Dermis microvascular lymphatic vessel endothelial cell (primary cell): ENCODE measurements at places on chromosomes 16 and 17. TPM values are rescaled to one million over a fixed set of nuclear protein-coding genes. Genes with fewer than 3 reads are reported as not detected.

Gene NEUROD2
- not detected in 2 replicates for total RNA-seq

Gene SERPINF2
- total RNA-seq: under 0.01 TPM in 1 of 2 replicates, not detected in the other

Gene ST6GALNAC1
- total RNA-seq: not detected in 2 replicates

Gene CYGB
- 1.8 and 2.5 TPM in 2 replicates for total RNA-seq

Gene TAT
- total RNA-seq: not detected in 2 replicates

Gene PRSS53
- 0.38 and 0.39 TPM in 2 replicates for total RNA-seq

Gene OTOP3
- not detected in 2 replicates for total RNA-seq

DNA sequence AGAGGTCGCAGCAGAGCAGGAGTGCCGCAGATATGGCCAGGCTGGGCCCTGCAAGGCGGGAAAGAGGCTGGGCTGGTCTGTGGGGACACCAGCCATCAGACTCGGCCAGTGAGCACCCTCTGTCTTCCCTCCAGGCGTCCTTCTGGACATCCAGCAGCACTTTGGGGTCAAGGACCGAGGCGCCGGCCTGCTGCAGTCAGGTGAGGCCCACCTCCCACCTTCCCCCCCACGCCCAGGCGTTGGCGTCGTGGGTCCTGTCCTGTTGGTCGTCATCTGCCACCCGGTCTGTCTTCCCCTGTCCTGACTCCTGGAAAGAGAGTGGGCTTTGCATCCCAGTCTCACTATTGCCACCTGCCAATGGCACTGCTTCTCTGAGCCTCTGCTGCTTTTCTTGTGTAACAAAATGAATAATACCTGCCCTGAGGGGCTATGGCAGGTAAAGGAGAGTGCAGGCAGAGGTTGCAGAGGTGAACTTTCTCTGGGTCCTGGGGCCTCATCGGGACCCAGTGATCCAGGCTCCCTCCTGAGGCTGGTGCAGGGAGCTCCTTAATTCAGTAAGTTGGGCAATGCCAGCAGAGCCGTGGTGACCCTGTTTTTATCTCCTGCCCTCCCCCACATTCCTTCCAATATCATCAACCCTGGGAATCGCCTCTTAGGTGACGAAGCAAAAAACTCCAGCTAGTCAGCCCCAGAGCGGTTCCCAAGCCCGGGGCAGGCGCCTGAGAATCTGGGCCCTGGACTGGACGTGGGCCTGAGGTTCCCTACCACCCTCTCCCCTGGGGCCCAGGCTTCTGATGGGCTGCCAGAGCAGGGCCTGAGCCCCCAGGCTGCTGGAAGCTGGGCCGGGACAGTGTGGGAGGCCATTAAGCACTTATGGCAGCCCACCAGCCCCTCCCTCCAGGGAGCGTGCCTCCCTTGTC is 14.7 kb downstream of the SPNS2 start:
- no peak for DNase-seq

DNA sequence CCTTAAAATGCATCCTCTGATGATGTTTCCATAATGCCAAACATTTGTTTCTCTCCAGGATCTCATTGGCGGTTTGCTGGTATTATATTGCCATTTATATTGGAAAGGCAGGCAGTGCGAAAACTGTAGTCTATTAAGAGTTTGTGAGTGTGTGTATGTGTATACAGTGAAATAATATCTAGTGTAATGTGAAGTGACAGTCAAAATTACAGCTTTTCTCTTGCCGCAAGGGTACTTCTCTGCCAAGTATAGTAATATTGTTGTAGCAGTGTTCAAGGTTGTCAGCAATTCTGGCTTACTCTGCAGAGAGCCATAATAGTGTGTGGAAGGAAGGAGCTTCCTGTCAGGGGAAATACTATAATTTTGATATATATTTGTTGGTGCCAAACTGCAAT is 178.6 kb downstream of the WWOX start:
- no peak for DNase-seq

- DNase-seq: no peak
Measured at GRCh38 chr17:76404976-76405563, 20.7 kb downstream of the SPHK1 start.

DNA sequence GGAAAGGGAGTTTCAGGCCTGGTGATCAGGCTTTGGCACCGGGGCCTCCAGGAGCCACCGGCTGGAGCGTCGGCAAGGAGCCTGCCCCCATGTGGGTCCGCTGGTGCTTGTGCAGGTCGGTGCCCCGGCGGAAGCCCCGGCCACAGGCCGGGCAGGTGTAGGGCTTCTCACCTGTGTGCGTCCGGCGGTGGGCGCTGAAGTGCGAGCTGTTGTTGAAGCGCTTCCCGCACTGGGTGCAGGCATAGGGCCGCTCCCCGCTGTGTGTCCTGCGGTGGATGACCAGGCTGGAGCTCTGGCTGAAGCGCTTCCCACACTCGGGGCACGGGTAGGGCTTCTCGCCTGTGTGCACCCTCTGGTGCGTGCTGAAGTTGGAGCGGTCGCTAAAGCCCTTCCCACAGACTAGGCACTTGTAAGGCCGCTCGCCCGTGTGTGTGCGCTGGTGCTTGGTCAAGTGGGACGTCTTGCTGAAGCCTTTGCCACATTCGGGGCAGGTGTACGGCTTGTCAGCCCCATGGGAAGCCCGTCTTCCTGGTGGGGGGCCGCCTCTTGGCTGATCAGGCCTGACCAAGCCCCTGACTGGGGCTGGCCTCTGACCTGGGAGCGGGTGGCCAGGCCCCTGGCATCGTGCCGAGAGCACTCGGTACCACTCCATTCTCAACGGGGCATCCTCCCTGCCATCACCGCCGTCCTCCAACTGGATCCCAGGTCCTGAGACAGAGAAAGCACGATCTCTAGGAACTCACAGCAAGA is 14.4 kb downstream of the ZNF500 start:
- DNase-seq: no peak

DNA sequence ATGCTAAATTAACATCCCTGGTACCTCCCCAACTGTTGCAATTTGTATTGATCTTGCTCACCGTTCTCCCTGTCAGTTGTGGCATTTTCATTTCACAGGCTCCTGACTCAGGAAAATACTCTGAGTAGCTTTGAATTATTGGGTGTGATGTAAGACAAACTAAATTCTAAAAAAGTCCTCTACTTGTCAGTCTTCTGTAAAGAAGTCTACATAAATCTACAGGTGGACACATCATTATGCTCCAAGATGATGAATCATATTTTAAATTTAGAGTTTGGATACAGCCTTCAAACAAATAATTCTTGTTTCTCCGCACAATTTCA is 47.2 kb downstream of the MARCHF10 start:
- no peak for DNase-seq

GRCh38 chr16:66845791-66846221 is 1.6 kb downstream of the CA7 start:
- no peak for DNase-seq

DNA sequence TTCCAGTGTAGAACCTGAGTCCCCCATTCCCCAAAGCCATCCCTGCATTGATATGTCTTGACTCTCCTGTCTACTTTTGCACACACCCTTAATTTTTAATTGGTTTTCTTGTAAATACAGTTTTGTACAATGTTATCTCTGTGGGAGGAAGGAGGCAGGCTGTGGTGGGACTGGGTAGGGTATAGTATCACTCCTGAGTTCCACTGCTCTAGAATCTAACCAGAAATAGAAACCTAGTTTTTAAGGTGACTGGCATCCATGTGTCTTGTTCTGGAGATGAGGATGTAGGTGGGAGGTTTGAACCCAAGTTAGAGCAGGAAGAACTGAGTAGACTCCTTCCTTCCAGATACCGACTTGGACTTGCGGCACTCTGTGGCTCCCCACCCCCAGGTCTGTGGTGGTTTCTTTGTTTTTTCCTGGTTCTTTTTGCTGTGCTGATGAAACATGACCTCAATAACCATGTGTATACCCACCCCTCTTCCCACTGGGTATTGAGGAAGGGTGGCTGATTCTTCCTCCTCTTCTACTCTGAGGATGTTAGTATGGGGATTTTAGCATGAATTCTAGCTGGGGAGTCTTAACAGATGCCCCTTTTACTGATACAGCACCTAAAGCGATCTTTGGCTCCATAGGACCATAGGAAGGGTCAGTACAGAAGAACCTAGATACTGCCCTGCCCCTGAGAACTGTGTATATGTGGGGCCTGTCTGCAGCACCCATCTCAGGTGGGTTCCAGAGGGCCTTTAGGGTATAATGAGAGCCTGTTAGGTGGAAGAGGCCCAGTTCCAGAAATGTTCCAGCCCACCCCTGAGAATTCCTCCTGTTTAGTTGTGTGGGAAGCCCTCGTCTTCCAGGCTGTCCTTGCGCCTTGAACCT is 48.7 kb downstream of the SF3B3 start:
- peak; percentile 77 for DNase-seq

DNA sequence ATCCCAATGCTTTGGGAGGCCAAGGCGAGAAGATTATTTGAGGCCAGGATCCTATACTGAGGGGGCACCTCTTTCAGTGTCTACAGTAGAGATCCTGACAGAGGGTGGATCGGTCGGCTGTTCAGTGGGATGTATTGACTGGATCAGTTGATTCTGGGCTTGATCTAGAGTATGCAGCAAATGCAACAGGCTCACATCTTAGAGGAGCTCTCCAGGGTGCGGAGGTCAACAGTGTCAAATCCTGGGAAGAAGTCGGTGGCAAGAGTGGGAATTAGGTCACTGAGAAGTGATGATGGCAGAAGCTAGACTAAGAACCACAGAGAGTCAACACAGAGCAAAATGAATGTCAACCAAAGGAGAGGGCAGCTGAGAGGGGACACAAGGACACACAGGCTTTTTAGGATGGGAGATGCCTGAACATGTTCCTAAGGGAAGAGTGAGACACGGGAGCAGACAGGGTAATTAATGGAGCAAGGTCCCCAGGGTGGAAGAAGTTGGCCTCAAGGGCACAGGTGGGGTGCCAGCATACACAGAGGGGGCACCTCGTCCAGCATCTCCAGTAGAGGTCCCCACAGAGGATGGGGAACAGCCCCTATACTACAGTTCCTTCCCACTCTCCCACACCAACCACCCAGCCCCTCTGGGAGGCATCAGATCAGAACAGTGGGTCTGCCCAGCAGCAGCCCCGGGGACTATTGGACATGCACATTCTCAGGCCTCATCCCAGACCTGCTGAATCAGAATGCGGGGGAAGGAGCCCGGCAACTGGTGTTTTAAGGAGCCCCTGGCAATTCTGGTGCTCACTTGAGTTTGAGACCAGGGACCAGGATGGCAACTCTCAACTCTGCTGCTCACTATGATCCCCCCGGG is 10.0 kb upstream of the CYTH1 start:
- DNase-seq: no peak

DNA sequence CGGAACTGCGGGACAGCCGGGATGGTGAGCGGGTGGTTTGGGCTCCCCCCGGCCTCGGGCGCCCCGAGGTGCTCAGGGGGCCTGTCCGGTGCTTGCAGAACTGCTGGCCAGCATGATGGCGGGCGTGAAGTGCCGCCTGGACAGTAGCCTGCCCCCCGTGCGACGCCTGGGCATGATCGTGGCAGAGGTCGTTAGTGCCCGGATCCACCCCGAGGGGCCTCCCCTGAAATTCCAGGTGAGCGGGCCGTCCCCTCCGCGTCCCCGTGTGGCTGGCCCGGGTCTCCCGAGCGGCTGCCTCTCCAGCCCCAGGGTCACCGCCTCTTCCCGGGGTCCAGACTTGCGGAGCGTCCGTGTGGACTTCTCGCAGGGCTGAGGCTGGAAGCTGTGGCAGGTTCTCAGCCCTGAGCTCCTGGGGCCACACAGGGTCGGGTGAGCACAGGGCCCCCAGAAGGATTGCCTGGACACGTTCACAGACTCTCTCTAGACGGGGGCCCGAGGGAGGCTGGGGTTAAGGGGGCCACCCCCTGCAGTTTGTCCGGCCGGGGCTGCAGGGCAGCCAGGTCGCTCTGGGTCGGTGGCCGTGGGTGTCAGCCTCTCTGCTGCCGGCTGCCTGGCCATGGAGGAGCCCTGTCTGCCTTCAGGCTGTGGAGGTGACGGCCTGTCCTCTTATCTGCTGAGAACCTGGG is 7.4 kb downstream of the TELO2 start:
- no peak for DNase-seq

DNA sequence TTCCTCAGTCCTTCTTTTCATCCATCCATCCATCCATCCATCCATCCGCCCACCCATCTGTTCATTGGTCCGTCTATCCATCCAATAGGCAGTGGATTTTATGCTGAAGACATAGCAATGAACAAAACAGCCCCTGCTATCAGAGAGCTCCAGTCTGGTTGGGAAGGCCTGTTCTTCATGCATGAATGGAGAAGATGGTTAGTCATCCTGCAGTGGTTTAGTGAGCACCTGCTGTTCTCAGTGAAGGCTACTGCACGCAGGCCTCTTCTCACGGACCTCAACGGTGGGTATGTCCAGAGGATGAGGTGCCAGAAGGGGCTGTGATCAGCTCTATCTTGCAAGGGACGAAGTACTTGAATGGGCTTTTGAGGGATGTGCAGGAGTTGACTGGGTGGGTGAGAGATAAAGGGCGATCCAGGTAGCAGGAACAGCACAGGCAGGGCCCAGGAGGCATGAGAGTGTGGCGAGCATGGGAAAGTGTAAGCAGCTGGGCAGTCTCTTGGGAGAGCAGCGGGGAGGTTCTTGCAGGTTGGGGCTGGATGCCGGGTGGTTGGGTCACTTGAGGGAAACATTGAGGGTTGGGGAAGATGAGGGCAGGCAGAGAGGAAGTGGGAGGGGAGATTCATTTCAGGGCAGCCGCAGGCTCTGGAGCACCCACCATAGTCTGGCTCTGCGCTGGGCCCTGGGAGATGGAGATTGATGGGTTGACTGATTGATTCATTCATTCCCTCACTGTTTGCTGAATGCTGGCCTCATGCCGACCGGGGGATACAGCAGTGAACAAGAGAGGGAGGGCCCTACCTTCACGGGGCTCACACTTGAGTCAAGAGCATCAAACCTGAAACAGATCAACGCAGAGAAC is 115.0 kb upstream of the CIBAR2 start:
- no peak for DNase-seq

DNA sequence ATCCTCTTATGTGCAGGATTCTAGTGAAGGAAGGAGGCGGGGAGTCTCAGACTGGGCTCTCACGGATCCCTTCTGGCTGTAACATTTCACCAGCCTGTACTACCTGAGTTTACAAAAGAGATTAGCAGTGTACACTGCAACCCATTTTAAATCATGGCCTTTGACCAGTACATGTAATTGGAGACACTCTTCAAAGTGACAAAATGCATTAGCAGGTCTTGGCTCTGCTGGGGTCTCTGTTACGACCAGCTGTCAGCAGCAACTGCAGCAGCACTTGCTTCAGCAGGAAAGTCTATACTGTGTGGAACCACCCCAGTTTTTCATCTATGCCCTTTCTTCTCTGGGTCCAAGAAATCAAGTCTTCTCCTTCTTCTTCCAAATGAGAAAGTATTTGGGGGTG is 322.8 kb upstream of the ASIC2 start:
- no peak for DNase-seq

- DNase-seq: no peak
Measured at GRCh38 chr17:63954402-63955063, 18.2 kb downstream of the SCN4A start.

- DNase-seq: no peak
Measured at GRCh38 chr17:17506893-17507464, 10.8 kb upstream of the RASD1 start.

GRCh38 chr16:84448444-84448843 is 56.0 kb downstream of the MEAK7 start:
- DNase-seq: no peak

- DNase-seq: no peak
Measured at GRCh38 chr17:43359469-43360110, 39.2 kb upstream of the ARL4D start.
